ENCODE measurements at places on chromosomes 2 and 18.

DNA sequence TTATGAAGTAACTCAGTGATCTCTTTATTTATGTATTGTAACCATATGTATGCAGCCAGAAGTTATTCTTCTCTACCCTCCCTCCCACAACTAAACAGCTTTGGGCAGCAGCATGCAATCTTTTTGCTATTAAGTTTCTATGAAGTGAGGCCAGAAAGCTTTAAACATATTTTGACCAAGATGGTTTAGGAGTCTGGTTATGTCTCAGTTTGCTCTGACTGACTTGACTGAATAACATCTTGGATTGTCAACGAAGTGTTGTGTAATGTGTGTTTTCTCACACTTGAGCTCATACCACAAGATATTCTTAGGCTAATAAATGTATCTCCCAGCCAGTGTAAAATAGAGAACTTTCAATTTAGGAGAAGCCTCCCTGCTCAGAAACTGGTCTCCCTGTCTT lies 104.3 kb downstream of the TTC27 start:
- no peak for DNase-seq

- DNase-seq: no peak
Measured at GRCh38 chr2:62471816-62472215, 34.2 kb downstream of the TMEM17 start.

DNA sequence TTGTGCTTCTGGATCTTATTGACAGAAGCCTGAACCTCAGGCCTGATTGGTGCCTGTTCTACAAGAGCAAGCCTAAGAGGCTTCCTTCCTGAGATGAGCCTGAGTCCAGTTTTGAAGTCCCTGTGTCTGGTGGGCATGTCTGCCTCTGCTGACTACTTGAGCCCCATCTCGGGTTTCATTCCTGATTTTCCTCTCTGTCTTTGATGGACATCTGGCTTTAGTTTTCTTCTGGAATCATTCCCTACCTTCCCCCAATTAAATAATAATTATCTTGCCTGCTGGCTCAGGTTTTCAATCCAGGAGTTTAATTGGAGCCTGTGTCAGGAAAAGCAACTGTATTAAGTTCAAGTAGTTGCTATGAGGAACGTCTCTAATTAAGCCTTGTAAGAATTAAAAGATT lies 135.5 kb upstream of the MC4R start:
- peak; percentile 27 for DNase-seq

GRCh38 chr18:57439609-57439968 lies 4.4 kb downstream of the ONECUT2 start:
- no peak for DNase-seq

DNA sequence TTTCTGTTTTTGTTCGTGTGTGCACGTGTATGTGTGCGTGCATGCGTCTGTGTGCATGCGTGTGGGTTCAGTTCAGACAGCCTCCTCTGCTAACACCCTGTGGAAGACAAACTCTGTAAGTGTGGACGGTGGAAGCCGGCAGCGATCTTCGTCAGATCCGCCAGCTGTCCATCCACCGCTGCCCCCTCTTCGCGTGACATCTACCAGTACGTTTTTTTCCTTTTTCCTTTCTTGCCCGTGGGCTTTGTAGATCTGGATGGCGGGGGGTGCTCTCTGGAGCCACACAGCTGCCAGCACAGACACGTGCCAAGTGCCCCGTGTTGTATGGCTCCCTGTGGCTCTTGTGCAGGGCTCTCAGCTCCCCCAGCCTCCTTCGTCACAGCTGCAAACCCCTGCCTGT lies 32.3 kb downstream of the ITGB1BP1 start:
- no peak for DNase-seq

DNA sequence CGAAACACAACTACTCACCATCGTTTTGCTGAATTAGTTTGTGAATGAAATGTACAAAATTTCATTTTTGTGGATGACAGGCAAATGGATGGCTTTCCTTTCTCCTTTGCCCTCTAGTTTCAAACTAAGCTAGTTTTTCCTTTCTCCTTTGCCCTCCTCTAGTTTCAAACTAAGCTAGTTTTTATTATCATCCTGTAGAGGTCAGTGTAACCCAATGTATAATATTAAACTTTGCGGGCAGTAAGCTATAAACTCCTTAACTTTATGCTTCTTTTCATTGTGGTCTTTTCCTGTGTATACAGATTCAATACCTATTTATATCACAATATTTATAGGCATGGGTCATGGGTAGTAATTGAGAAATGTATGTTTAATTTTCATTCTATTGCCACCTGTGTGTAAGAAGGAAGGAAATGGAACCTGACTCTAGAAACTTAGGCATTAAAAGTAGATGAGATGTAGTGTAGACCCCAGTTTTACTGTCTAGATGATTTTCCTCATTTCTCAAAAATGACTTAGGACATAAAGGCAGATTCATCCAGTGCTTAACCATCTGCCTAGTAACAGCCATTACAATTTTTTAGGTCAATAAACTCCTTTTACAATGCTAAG lies 58.1 kb downstream of the MAP3K19 start:
- DNase-seq: peak; percentile 11

- no peak for DNase-seq
Measured at GRCh38 chr2:96333708-96334107, 1.9 kb upstream of the NCAPH start.

- no peak for DNase-seq
Measured at GRCh38 chr2:12731701-12732280, 15.1 kb downstream of the TRIB2 start.

Data from fibroblast of skin of right biceps (primary cell).